ENCODE measurements at places on chromosomes 2 and 18.

GRCh38 chr2:29228947-29229346 is 113.7 kb downstream of the CLIP4 start:
- H3K4me3 ChIP-seq = no peak overlapping the region
- no peaks in the 10 kb centered on the region for H3K36me3 ChIP-seq
- H3K27ac ChIP-seq = no peak overlapping the region
- H3K27me3 ChIP-seq = no peaks in the 10 kb centered on the region
- DNase-seq = peak; percentile 4

GRCh38 chr2:190970160-190970559 is 43.8 kb downstream of the STAT1 start:
- H3K27me3 ChIP-seq = no peaks in the 10 kb centered on the region
- peaks cover 51% of the 10 kb centered on the region for H3K36me3 ChIP-seq
- no peak overlapping the region for H3K4me3 ChIP-seq
- DNase-seq = no peak
- H3K4me1 ChIP-seq = no peaks in the 10 kb centered on the region
- no peak overlapping the region for H3K27ac ChIP-seq

DNA sequence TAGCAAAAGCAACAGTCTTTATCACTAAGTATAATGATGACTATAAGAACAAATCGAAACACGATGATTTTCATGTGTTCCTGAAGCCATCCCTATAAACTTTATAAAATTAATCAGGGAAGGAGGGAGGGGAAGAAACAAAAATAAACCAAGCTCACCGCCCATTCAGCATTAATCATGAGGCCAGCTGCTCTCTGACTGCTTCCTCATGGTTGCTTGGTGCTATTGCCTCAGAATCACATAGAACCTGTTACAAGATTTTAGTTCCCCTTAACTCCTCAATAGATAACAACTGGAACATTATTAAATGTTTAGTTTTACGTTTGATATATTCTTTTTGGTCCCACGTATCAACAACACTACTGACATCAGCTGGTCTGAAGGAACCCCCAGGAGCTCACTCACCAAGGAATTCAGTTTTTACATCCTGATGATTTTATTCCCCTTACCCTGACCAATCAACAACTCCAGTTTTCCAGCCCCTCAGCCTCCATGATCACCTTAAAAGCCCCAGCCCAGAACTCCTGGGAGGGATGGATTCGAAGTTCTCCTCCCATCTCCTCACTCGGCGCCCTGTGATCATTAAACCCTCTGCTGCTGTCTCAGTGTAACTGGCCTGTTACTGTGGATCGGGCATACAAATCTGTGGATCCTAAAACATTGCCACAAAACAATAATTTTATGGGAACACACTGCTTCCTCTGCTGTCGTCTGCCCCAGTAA is 10.6 kb upstream of the HNRNPLL start:
- no peaks in the 10 kb centered on the region for H3K27me3 ChIP-seq
- H3K4me3 ChIP-seq = no peak overlapping the region
- DNase-seq = no peak
- no peak overlapping the region for H3K27ac ChIP-seq
- peaks cover 16% of the 10 kb centered on the region for H3K4me1 ChIP-seq

- no peaks in the 10 kb centered on the region for H3K27me3 ChIP-seq
- H3K27ac ChIP-seq = no peak overlapping the region
- H3K4me1 ChIP-seq = peaks cover 15% of the 10 kb centered on the region
- H3K4me3 ChIP-seq = no peak overlapping the region
- peak; percentile 49 for DNase-seq
- no peaks in the 10 kb centered on the region for H3K36me3 ChIP-seq
These were observed 167.4 kb downstream of the THSD7B start for GRCh38 chr2:136932700-136933099.

DNA sequence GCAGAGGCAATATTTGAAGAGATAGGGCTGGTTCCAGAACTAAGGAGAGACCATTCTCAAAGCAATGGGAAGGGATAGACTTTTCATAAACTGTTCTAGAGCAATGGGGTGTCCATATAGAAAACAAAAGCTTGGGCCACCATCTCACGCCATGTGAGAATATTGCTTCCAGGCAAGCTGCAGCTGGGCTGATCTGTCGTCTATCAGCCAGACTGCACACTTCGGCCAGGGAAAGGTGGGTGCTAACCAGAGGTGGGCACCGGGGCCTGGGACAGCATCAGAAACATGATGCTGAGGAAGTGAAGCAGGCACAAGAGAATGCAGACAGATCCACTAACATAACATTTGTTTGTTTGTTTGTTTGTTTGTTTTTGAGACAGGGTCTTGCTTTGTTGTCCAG is 43.7 kb downstream of the MYO7B start:
- no peaks in the 10 kb centered on the region for H3K27me3 ChIP-seq
- no peak overlapping the region for H3K4me3 ChIP-seq
- H3K36me3 ChIP-seq = no peaks in the 10 kb centered on the region
- no peak for DNase-seq
- no peaks in the 10 kb centered on the region for H3K4me1 ChIP-seq
- no peak overlapping the region for H3K27ac ChIP-seq

- no peaks in the 10 kb centered on the region for H3K36me3 ChIP-seq
- H3K4me3 ChIP-seq = no peak overlapping the region
- no peak for DNase-seq
These were observed 23.1 kb upstream of the COPS8 start for GRCh38 chr2:237062585-237062984.

GRCh38 chr2:157732596-157732995 is 103.9 kb upstream of the ACVR1C start:
- DNase-seq = no peak
- H3K4me3 ChIP-seq = no peak overlapping the region
- H3K27ac ChIP-seq = no peak overlapping the region
- H3K36me3 ChIP-seq = peaks cover 47% of the 10 kb centered on the region
- no peaks in the 10 kb centered on the region for H3K27me3 ChIP-seq

- no peak overlapping the region for H3K4me3 ChIP-seq
- 0 out of 2 replicates have a peak, but pooled peaks cover 8% of the 10 kb centered on the region for H3K4me1 ChIP-seq
- H3K27me3 ChIP-seq = no peaks in the 10 kb centered on the region
These were observed 223.8 kb downstream of the GLI2 start for GRCh38 chr2:120959426-120959825.

- H3K27me3 ChIP-seq = no peaks in the 10 kb centered on the region
- H3K4me3 ChIP-seq = no peak overlapping the region
- H3K4me1 ChIP-seq = no peaks in the 10 kb centered on the region
- no peak for DNase-seq
- peaks cover 8% of the 10 kb centered on the region for H3K36me3 ChIP-seq
- H3K27ac ChIP-seq = no peak overlapping the region
These were observed 219.8 kb downstream of the DYSF start for GRCh38 chr2:71672826-71673795.

DNA sequence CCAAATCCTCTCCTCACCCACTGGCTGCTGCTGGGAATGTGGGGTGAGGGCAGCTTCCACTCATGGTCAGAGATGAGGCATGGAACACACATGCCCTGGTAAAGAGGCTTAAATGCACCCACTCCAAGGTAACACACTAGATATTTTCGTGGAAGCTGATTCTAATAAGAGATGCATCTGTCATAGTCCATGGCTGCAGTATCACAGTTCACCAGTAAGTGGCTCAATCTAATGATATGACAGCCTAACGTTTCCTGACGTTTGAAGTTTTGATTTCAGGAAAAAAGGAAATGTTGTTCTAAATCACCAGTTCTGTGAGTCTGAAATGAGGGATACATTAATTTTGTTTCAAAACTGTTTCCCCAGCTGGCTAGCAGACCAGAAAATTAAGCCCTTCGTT is 38.2 kb downstream of the LCT start:
- peaks cover 7% of the 10 kb centered on the region for H3K4me1 ChIP-seq
- no peak overlapping the region for H3K4me3 ChIP-seq
- H3K27me3 ChIP-seq = no peaks in the 10 kb centered on the region
- H3K36me3 ChIP-seq = peaks cover 25% of the 10 kb centered on the region
- DNase-seq = no peak

DNA sequence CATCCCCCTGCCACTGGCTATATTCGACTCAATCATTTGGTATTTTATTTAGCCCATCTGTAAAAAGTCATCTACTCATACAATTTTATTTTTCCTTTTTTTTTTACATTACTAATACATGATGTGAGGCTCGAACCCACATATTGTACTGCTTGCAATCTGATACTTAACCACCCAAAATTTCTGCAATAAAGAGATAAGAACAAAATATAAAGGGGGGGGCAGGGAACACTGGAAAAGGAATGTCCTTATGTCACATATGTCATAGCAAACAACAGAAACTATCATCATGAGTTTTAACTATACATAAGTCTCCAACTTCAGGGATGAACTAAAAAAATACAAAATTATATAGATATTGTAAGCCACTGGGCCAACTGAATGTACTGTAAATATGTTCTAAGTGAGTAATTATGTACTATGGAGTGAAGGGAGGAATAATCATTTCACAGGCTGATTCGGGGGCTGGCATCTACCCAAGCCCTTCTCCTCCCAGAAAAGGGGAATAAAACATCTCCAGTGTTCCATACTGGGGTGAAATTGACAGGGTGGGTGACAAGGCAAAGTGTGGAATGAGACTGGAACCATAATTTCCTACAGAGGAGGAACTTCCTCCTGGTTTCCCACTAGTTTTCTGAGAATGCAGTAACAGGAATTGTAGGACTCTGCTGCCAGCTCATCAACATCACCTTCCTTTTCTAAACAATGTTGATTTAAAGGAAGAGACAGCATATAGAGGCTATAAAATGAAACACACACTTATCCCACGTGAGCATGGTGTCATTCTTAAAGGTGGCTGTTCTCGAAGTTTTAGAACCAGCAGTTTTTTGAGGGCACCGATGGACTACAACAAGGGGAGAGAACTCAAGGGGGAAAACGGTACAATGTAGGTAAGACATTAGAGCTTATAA is 79.5 kb downstream of the FARSB start:
- DNase-seq = no peak
- no peaks in the 10 kb centered on the region for H3K27me3 ChIP-seq
- H3K4me3 ChIP-seq = no peak overlapping the region
- H3K4me1 ChIP-seq = peaks cover 12% of the 10 kb centered on the region
- H3K27ac ChIP-seq = no peak overlapping the region
- H3K36me3 ChIP-seq = peaks cover 6% of the 10 kb centered on the region

GRCh38 chr18:54607213-54608027 is 16.4 kb downstream of the DYNAP start:
- peaks cover 74% of the 10 kb centered on the region for H3K4me1 ChIP-seq
- no peaks in the 10 kb centered on the region for H3K36me3 ChIP-seq
- peak overlapping the region; percentile 41 for H3K4me3 ChIP-seq
- peak overlapping the region; percentile 99 for H3K27ac ChIP-seq
- H3K27me3 ChIP-seq = no peaks in the 10 kb centered on the region

- H3K4me3 ChIP-seq = no peak overlapping the region
- peaks cover 3% of the 10 kb centered on the region for H3K36me3 ChIP-seq
- no peak overlapping the region for H3K27ac ChIP-seq
- no peak for DNase-seq
These were observed 110.9 kb upstream of the SP3 start for GRCh38 chr2:174076040-174076439.

GRCh38 chr18:38572554-38573111 is 1007.0 kb upstream of the CELF4 start:
- no peaks in the 10 kb centered on the region for H3K4me1 ChIP-seq
- H3K4me3 ChIP-seq = no peak overlapping the region
- H3K27me3 ChIP-seq = no peaks in the 10 kb centered on the region
- DNase-seq = no peak
- H3K36me3 ChIP-seq = no peaks in the 10 kb centered on the region

DNA sequence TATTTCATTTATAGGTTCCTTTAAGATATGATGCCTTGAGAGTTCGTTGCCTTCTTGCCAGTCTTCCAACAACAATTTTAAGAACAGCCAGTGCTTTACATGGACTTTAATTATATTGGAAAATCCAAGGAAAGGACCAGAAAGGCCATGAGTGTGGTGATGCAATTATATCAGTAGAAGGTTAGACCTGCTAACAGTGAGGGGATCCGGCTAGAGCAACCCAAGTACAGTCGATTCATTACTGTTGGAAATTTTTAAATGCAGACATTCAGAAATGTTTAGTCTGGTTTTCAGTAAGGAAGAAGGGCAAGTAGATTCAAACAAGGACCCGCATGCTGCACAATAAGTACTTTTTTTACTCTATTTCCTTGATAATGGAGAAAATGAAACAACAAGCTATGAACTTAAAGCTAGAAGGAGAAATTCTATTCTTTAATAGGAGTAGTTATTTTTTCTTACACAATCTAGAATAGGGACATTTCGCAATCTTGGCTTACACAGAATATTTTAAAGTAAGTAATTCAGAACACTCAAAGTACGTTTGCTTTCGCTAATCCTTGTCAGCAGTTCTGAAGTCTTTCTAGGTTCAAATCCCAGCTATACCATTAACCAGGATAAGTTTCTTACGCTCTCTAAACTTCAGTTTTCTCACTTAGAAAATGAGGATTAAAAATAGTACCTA is 405.5 kb downstream of the MEIS1 start:
- no peaks in the 10 kb centered on the region for H3K27me3 ChIP-seq
- H3K4me3 ChIP-seq = no peak overlapping the region
- no peak overlapping the region for H3K27ac ChIP-seq
- no peak for DNase-seq
- H3K4me1 ChIP-seq = no peaks in the 10 kb centered on the region

DNA sequence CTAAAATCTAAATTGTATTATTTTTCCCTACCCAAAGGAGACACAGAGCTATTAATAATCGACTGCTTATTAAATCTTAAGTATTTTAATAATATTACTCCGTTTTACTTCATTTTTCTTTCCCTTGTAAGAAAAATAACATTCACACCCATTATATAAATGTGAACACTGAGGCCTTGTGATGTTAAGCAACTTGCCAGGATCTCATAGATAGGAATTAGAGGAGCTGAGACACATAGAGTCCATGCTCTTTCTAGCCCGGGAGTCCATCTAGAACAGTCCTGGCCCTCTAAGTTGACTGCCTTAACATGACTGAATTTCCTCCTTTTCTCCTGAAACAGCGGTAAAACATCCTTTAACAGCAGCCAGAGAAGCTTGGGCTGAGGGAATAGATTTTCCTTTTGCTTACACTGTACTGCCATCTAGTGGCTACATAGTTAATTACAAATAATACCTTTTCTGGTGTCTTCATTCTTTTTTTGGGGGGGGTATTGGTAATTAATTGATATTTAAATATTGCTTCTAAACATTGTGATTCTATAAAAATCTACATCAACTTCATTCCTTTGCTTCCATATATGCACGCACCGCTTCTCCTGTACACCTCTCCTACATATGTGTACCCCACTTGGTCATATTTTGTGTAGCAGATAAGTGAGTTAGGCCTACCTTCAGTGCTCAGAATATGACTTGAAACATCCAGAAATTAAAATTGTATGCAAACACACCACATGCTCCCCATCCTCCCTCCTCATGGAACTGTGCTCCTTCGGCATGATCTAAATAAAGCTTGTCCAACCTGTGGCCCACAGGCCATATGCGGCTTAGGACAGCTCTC is 125.8 kb upstream of the HNMT start:
- no peaks in the 10 kb centered on the region for H3K27me3 ChIP-seq
- no peak overlapping the region for H3K27ac ChIP-seq
- H3K4me1 ChIP-seq = peaks cover 8% of the 10 kb centered on the region

- peaks cover 37% of the 10 kb centered on the region for H3K4me1 ChIP-seq
- H3K36me3 ChIP-seq = no peaks in the 10 kb centered on the region
- no peak overlapping the region for H3K27ac ChIP-seq
- H3K27me3 ChIP-seq = no peaks in the 10 kb centered on the region
- DNase-seq = no peak
These were observed 43.5 kb upstream of the CD28 start for GRCh38 chr2:203662951-203663350.

Measured in WTC11 (cell line).